ENCODE measurements at places on chromosomes 3 and 15. TPM values are rescaled to one million over a fixed set of nuclear protein-coding genes. Genes with fewer than 3 reads are reported as not detected.

DNA sequence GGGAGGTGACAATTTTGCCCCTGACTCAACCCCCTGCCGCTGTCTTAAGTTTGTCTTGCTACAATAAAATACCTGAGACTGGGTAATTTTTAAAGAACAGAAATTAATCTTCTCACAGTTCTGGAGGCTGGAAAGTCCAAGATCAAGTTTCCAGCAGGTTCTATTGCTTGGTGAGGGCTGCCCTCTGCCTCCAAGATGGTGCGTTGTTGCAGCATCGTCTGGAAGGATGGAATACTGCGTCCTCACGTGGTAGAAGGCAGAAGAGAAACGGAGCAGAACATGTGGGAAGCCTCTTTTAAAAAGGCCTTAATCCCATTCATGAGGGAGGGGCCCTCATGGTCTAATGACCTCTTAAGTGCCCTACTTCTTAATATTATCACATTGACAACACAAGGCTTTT is 87.3 kb upstream of the SNTN start:
- H3K27me3 ChIP-seq = no peaks in the 10 kb centered on the region
- H3K27ac ChIP-seq = no peak overlapping the region
- H3K4me1 ChIP-seq = no peaks in the 10 kb centered on the region
- H3K4me3 ChIP-seq = no peak overlapping the region

DNA sequence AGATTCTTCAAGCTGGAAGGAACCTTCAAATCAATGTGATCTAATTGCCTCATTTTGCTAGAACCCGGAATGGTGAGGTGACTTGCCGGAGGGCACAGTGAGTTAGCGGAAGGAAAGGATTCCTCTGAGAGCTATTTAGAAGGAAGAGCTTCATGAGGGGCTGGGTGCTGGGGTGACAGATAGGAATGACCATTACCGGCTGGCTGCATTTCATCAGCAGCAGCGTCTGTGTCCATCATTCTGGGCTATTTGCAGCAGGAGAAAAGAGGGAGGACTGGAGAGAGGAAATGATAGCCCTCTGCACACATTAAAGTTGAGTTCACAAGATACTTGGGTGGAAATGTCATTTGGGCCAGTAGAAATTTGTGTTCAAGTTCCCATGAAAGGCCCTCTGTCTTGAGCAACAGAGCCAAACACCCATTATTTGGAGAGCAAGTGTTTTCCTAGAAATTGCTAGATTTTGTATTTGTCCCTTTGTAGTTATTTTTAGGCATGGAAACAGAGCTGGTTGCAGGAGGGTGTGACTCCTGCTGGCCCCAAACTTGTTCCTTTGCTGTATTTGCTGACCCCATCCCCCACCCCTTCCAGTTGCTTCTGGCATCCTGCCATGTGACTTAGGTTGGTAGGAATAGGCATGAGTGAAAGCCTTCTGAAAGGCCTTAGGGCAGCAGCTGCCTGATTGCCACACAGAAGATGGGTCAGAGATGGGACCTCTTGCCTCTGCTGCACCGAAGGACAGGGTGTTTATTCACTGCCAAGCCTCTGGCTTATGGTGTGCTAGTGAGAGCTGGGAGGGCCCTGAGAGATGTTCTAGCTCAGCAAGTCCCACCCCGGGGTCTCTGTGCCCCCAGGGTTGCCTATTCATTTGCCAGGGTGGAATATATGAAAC is 87.5 kb upstream of the PLXNA1 start:
- H3K27me3 ChIP-seq = no peaks in the 10 kb centered on the region
- H3K27ac ChIP-seq = no peak overlapping the region
- H3K4me1 ChIP-seq = no peaks in the 10 kb centered on the region
- DNase-seq = no peak
- H3K4me3 ChIP-seq = no peak overlapping the region

- no peak overlapping the region for H3K4me3 ChIP-seq
- H3K27me3 ChIP-seq = no peaks in the 10 kb centered on the region
- no peak overlapping the region for H3K27ac ChIP-seq
- DNase-seq = no peak
- no peaks in the 10 kb centered on the region for H3K36me3 ChIP-seq
These were observed 41.9 kb downstream of the CACNA1D start for GRCh38 chr3:53536282-53536681.

GRCh38 chr15:51367322-51367976 is 26.0 kb downstream of the GLDN start:
- no peak for DNase-seq
- no peaks in the 10 kb centered on the region for H3K36me3 ChIP-seq
- H3K4me1 ChIP-seq = no peaks in the 10 kb centered on the region
- H3K4me3 ChIP-seq = no peak overlapping the region

GRCh38 chr15:64004056-64004455 is 42.2 kb downstream of the DAPK2 start:
- H3K27me3 ChIP-seq = no peaks in the 10 kb centered on the region
- H3K36me3 ChIP-seq = no peaks in the 10 kb centered on the region
- DNase-seq = no peak
- peaks cover 26% of the 10 kb centered on the region for H3K4me1 ChIP-seq
- no peak overlapping the region for H3K4me3 ChIP-seq

- no peaks in the 10 kb centered on the region for H3K36me3 ChIP-seq
- no peak overlapping the region for H3K4me3 ChIP-seq
- DNase-seq = no peak
These were observed 1.4 kb upstream of the ROBO1 start for GRCh38 chr3:79769229-79769628.

- no peak overlapping the region for H3K27ac ChIP-seq
- H3K4me3 ChIP-seq = no peak overlapping the region
These were observed 21.8 kb downstream of the GABPB1 start for GRCh38 chr15:50333229-50333628.

DNA sequence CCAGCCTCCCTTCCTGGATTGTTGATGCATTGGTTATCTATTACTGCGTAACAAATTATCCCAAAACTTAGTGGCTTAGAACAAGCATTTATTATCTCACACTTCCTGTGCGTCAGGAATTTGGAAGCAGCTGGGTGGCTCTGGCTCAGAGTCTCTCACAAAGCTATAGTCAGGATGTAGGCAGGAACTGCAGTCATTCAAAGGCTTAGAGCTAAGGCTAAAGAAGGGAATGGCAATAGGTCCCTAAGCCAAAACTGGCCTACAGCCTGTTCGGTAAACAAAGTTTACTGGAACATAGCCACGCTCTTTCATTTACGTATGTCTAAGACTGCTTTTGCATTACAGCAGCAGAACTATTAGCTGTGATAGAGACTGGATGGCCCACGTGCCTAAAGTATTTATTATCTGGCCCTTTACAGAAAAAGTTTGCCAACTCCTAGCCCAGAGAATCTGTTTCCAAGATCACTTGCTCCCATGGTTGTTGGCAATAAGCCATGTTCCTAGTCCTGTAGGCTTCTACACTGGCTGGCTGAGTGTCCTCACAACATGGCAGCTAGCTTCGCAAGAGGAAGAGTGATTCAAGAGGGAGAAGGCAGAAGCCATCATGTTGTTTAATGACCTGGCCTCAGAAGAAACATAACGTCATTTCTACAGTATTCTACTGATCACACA is 132.4 kb downstream of the SNRK start:
- no peaks in the 10 kb centered on the region for H3K36me3 ChIP-seq
- H3K27ac ChIP-seq = no peak overlapping the region
- H3K4me3 ChIP-seq = no peak overlapping the region
- H3K4me1 ChIP-seq = peaks cover 8% of the 10 kb centered on the region
- H3K27me3 ChIP-seq = no peaks in the 10 kb centered on the region
- DNase-seq = no peak

The BNC1 gene
- total RNA-seq = not detected
